Frontal cortex (tissue), 4 donors: ENCODE measurements at places on chromosomes 2 and 18. TPM values are rescaled to one million over a fixed set of nuclear protein-coding genes. Genes with fewer than 3 reads are reported as not detected.

SERPINB12 gene
- not detected for total RNA-seq

TDRD15 gene
- total RNA-seq, result under 0.01 TPM

C1QL2 gene
- total RNA-seq, result 0.41 TPM

DNA sequence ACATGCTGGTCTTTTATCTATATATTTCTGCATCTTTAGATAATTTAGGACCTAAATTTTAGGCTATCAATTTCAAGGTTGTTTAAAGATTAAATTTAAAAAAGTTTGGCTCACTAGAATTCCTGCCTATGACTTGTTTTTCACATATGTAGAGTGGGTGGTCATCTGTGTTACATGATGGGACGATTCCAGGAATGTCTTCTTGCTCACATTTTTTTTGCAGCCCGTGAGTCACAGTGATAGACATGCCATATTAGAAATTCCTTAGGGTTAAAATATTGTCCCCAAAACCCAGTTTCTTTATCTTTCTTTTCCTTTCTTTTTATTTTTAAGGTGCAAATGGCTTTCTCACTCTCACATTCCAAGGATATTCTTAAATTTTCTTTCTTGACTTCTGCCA lies 652.0 kb downstream of the PLCL1 start:
- DNase-seq, result no peak

DNA sequence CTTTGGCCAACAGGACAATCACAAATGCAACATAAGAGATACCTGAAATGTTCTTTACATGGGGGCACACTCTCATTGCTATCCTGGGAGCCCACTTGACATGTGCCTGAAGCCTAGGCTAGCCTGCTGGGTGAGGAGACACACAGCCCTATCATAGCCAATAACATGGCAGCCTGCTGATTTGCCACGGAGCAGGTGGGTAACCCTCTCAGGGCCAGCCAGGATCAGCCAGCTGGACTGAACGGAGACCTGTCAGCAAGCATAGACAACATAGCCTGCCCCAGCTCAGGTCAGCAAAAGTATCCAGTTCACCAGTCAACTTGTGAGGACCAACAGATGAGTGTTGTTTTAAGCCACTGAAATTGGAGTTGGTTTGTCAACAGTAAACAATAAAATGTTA lies 566.5 kb downstream of the DCDC2C start:
- no peak for DNase-seq

DNA sequence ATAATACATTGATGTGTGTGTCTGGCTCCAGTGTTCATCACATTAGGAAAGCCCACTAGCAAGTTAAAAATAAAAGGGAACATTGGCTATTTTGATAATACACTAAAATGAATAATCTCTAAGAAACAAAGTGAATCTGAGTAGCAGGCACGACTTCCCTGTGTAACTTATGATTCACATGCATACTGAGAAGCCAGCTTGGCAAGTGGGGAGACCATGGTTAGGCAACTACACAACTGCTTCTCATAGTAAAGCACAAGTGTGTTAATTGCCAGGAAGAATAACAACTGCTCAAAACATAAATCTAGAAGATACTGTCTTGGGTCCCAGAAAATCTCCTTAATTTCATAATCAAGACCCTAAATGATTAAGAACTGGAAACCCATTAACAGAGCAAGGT lies 4.0 kb downstream of the MYO5B start:
- no peak for DNase-seq

- no peak for DNase-seq
Observed at GRCh38 chr2:112758711-112759110, 5.7 kb downstream of the CKAP2L start.
